Kidney tubule cell (primary cell): ENCODE measurements at places on chromosomes 2 and 18.

GRCh38 chr2:206790311-206790935 is 25.0 kb downstream of the FASTKD2 start:
- DNase-seq: no peak

DNA sequence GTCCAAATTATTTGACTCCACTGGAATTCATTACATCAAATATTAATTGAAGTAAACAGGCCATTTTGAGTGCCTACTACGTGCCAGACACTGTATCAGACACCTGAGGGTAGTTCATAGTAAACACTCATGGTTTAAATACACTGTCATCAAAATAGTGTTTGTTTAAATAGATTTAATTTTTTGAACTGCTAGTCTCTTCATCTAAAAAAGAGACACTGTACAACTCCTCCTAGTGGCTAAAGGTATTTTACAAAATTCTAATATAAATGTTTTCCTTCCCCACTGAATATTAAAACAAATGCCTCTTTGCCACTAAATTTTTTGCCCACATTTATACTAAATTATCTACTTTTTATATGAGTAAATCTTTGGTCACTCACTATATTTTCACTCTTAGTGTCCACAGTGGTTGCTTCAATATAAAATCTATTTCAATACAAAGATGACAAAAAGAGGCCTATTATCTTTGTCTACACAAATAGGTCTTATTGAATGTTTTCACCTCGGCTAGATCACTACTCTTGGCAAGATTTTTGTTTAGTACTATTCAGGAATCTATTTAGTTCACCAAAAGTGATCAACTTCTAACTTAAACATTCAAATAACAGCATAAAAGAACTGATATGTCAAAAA is 122.1 kb downstream of the TMEM247 start:
- DNase-seq: no peak

GRCh38 chr2:71896385-71897136 is 251.1 kb downstream of the CYP26B1 start:
- DNase-seq: no peak

GRCh38 chr18:45731716-45732115 is 7.7 kb downstream of the SLC14A1 start:
- DNase-seq: no peak

GRCh38 chr18:22521026-22521707 is 103.5 kb upstream of the CTAGE1 start:
- DNase-seq: no peak

GRCh38 chr2:123578016-123578415 is 447.1 kb upstream of the CNTNAP5 start:
- DNase-seq: no peak

- peak; percentile 66 for DNase-seq
Observed at GRCh38 chr2:9318461-9319337, 104.6 kb downstream of the ITGB1BP1 start.

DNA sequence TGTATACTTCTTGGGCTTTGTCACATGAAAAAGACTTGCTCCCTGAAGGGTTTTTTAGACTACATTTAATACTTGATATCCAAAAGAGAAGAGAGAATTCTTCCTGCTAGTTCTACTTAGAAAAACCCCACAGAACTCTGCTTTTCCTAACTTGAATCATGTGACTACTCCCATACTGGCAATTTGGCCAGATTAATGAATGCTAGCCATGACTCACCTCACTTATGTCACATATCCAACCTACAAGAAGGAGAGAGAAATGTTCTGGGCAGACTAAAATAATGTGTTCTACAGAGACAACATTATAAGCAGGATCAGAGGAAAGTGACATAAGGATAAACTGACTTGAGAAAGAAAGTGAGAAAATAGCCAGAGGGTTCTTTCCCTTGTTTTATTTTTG is 249.3 kb upstream of the GULP1 start:
- peak; percentile 75 for DNase-seq

DNA sequence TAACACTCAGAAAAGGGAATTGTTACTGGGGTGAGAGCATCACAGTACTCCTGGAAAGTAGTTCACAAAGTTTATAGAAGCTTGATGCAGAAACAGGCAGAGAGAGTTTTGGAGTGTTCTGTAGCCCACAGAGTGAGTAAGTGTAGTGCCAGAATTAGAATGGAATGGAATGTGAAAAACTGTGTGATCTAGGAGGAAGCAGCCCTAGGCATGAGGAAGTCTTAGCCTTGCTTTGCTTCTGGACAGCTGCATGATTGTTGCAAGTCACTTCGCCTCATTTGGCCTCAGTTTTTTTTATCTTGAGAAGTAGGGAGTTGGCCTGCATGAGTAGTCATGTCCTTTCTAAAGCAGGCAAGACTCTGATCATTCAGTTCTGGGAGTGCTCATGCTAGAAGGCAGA is 10.9 kb downstream of the SERPINB12 start:
- peak; percentile 87 for DNase-seq

GRCh38 chr2:127574656-127575055 is 39.2 kb downstream of the MYO7B start:
- DNase-seq: no peak

GRCh38 chr18:63106727-63107126 is 212.8 kb downstream of the BCL2 start:
- DNase-seq: no peak

DNA sequence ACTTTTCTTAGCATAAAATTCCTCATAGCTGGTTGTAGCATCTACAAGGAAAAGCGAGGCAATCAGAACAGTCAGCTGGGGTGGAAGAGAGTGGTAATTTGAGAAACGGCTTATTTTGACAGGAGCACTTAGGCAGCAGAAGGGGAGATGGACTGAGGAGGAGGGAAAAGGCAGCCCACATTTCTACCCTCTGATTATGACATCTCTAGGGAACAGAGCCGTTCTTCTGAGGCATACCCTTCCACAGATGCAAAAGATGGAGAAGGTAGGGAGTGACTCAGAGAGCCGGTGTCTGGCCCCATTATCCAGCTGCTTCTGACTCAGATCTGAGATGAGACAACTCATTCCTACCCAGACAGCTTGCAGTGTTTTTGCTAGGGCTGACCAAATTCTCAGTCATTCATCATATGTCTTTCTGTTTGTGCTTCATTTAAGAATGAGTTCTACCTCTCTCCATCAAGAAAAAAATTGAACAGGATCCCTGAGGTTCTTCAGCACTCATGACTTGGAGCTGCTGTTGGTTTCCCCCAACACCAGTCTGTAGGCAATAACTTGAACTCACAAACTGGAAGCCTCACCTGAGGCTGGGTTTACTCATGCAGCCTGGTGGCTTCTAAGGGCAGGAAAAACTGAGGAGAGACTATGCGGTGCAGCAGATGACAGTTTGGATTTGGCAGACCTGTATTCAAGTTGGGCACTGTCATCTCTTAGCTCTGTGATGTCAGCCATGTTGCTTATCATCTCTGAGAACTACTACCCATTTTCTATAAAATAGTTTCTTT is 15.9 kb upstream of the SEC11C start:
- DNase-seq: peak; percentile 94

DNA sequence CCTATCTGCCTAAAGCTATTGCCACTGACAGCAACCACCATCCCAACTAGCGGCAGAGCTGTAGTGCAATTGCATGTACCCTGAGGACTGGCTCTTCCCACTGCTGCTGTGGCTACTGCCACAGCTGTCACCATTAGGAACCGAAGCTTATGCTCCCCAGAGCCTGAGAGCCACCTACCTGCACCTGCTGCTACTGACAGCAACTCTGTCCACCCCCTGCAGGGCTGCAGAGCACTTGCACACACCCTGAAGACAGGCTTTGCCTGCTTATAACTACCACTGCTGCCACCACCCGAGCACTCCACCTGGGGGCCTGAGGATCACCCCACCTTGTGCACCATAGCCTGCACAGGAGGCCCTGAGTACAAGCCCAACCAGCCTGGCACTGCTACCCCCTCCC is 217.6 kb upstream of the FOSL2 start:
- no peak for DNase-seq

GRCh38 chr18:46711444-46711863 is 45.4 kb downstream of the ST8SIA5 start:
- no peak for DNase-seq

DNA sequence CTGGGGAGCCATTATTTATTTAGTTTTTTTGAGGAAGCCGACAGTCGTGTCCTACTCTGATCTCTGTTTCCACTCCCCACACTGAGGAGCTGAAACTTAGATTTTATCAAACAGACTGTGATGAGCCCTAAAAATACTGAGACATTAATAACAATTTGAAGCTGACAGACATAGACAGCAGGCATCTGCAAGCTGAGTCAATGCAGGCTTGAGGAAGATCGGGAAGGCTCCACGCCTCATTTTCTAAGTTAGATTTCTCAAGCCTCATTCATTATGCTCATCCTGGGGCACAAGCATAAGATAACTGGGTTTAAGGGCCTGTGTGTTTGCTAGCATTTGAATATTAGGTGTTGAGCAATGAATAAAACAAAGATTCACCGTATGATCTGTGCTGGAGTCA is 26.3 kb downstream of the EFR3B start:
- DNase-seq: no peak

DNA sequence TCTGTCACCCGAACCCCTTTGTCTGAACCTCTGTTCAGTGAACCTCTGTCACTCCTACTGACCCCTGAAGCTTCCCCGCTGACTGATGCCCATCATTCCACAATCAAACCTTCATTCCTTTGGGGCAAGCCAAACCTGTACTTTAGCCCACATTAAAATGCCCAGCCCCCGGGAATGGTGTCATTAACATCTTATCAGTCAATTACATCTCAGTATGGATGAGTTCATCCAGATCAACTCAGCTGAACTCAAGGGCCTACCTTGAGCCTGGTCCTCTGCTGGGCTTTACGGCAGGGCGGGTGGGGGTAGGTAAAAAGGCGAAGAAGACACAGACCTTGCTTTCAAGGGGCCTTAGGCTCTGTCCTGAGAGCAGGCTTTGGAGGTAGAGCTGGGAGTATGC is 154.4 kb upstream of the SMAD2 start:
- DNase-seq: no peak

DNA sequence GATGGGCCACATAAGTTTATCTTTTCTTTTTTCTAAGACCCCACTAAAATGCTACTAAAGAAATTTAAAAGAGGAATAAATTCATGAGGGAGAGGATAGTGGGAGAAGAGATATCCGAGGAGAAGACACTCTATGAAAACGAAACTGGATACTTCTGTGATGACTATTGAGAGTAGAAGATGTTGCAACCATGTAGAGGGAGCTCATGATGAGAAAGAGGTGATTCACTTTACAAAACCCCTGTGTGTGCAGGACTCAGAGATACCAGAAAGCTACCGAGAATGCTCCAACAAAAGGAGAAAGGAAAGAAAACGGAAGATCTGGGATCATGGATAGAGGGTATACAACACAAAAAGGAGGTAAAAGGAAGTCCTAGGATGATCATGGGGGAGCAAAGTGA is 34.9 kb downstream of the SLC38A11 start:
- peak; percentile 91 for DNase-seq

DNA sequence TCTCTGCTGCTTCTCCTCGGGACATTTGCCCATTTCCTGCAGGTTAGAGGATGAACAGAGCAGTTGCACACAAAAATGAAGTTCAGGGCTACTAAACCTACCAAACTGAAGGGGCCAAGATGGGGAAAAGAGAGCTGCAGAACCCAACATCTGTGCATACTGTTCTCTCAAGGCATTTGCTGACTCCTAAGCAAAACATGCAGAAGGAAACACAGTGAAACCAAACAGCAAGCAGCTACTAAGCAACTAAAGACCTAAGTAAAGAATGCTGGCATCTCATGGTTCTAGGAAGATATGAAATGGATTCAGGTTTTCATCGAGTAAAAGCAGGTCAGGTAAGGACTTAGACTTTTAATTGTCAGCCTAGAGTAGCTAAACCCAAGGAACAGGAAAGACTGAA is 111.9 kb upstream of the SYT4 start:
- peak; percentile 10 for DNase-seq

GRCh38 chr2:211741966-211742365 is 796.6 kb downstream of the ERBB4 start:
- no peak for DNase-seq

DNA sequence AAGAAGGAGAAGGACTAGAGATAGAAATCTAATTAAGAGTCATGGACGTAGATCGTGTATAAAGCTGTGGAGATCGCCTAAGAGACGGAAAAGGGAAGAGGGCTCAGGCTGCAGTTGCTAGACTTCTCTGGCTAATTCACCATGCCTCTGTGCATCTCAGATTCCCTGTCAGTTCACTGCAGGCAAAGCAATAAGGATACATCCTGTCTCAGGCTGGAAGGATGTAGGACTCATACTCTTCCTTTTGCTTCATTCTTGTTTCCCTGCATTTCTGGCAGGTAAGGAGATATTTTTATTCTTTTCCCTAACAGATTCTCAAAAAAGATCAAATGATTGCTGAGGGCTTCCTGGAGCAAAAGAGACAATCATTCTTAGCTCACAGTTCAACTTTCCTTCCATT is 112.5 kb downstream of the AP1S3 start:
- peak; percentile 25 for DNase-seq

GRCh38 chr2:206527153-206527552 is 83.8 kb downstream of the ADAM23 start:
- DNase-seq: no peak

DNA sequence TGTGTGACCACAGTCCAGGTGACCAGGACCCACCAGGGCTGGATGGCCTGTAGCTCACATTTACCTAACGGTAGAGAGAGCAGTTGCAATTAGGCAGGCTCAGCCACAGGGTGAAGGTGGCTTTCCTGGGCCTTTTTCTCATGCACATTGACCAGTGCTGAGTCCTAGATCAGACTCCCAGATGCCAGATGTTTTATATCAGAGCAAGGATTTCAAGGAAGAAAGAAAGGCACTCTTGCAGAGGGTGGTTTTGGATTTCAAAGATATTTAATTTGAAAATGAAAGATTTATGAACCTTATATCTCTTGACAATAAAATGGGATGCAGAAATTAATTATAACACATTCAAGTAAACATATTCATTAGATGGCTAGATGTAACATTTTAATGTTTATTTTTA is 694.2 kb upstream of the GYPC start:
- DNase-seq: no peak

GRCh38 chr2:129178356-129178755 is 801.1 kb upstream of the RAB6C start:
- DNase-seq: peak; percentile 46

DNA sequence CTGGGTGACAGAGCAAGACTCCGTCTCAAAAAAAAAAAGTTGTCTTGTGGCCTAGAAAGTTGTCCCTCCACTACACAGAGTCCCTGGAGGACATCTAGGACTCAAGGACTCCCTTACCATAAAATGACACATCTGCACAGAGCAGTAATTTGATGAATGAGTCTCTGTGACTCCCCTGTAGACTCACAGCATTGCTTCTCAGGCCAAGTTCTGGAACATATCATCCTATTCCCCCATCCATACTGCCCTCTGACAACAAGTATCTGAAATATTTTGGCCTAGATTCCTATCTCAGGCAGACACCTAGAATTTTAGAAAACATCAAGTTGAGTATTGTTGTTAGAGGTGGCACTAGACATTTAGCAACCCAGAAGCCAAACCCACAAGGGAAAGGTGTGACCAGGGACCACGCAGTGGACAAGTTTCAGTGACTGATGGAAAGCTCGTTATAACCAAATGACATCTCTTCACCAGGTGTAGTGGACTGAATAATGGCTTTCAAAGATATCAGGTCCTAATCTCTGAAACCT is 97.9 kb upstream of the ATP8B1 start:
- no peak for DNase-seq

DNA sequence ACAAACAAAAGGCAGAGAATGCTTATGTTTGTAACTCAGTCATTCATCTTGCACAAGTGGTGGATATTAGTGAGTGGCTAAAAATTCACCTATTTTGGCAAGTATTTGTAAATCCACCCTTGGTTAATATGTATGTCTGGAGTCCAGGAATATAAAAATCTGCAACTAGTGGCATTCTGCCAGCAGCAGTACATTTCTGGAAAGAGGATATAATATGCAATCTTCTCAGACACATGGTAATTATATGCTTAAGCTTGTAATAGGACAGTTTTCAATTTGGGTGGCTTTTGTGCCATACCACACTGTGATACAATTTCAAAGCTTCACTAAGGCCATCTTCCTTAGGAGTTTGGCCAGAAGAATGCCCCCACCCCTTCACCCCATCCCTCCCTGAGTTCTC is 693.3 kb downstream of the MBD2 start:
- DNase-seq: no peak
